ENCODE measurements at places on chromosomes 5 and 9.

DNA sequence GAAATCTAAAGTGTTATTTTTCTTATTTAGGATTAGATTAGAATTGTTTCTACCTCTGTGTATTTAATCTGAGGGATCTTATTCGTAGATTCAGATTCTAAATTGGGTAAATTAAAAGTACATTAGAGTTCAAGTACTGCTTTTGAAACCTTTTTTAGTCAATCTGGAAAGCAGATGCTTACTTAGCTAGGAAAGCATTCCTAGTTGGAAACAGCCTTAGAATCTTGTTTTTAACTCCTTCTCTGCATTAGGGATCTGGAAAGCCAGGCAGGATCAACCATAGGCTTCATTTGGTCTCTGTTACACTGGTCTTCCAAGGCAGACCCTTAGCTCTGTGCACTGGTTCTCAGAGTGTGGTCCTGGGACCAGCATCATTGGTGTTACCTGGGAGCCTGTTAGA, 247.4 kb downstream of the NR3C1 start:
- DNase-seq: no peak

DNA sequence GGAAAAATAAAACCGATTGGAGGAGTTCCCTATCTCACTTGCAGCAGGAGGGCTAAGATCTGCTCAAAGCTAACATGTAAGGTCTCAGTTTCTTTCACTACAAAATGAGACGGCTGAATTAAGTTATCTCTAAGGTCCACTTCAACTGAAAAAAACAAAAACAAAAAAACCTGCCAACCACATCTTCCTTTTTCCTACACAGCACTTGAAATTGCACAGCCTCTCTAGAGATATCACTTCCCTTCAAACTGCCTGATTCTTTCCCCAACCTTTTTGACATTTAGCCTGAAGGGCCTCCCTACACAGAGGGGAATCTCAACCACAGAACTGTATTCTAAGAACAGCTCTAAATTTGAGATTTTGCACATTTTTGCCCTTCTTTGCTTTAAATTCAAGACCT, 227.9 kb upstream of the TARS1 start:
- no peak for DNase-seq

DNA sequence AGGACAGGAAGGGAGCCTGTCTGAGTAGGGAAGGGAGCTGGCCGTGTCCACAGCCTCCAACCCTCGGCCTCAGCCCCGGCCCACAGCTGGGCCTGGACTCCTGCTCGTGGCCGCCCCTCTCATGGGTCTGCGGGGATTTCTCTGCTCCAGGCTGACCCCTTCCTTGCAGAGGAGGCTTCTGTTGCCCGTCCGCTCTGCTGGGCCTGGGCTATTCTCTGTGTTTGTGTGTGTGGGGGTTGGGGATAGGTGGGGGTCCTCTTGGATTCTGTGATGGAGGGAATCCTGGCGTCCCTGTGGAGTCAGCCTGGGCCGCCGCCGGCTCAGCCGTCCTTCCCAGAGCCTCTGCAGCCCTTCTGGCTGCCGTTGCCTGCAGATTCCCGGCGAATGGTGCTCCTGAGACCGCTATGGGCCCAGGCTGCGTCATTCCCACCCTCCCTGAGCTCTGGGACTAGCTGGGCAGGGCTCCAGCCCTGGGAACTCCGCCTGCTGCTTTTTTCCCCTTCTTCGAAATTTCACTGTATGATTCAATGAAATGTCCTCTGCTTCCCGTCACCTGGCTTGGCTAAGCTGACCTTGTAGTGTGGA, 64.2 kb downstream of the FGF18 start:
- peak; percentile 81 for DNase-seq

DNA sequence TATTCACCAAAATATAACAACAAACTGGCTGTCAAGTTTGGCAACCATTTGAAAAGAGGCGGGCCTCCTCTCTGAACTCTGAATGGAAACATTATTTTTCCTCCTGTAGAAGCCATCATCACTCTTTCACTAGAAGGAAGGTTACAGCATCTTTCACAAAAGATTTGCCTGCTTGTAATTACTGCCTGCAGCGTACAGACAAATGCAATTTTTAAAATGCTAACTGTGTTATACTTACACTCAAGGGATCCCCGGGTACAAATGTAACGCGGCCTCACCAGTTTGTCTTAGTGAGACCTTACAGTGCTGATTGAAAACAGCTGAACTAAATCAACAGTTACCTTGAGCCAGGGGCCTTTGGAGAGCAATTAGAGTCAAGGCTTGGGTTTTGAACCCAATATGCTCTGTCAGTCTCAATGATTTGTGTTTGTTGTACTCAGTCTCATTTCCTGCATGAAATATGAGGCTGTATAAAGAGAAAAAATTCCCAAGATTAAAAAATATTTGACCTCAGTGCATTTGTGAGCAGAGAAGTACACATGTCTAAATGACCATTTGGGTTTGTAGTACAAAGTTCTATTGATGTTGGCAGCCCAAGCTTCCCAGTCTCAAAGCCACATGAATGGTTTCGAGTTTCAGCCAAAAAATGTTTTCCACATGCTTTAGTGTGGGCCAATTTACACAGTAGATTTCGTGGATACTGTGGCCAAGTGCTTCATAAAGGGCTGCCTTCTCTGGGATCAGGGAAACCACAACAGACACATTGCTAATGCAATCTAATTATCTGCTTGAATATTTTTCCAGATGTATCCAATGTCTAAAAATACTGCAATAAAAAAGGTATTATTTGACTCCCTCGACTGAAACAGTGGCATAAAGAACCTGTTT, 500.0 kb downstream of the SPATA31D1 start:
- DNase-seq: peak; percentile 94

DNA sequence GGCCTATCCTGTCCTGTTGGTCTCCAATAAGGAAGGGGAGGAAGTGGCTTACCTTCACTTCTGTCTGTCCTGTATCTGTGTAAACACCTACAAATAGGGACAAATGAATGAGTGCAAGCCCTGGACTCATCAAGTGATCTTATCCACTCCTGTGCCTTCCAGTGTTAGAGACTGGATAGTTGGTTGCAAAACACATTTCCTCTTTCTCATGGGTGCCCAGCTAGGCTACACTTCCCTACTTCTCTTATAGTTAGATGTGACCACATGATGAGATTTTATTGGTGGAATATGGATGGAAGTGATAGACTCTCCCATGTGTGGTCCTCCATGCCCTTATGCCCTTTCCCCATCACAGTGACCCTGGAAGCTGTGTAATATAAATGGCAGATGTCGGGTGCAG, 16.9 kb upstream of the PFDN1 start:
- DNase-seq: no peak

GRCh38 chr5:147830035-147830434, 1.4 kb downstream of the SPINK1 start:
- no peak for DNase-seq

GRCh38 chr9:75229605-75230332, 141.5 kb downstream of the OSTF1 start:
- DNase-seq: no peak

DNA sequence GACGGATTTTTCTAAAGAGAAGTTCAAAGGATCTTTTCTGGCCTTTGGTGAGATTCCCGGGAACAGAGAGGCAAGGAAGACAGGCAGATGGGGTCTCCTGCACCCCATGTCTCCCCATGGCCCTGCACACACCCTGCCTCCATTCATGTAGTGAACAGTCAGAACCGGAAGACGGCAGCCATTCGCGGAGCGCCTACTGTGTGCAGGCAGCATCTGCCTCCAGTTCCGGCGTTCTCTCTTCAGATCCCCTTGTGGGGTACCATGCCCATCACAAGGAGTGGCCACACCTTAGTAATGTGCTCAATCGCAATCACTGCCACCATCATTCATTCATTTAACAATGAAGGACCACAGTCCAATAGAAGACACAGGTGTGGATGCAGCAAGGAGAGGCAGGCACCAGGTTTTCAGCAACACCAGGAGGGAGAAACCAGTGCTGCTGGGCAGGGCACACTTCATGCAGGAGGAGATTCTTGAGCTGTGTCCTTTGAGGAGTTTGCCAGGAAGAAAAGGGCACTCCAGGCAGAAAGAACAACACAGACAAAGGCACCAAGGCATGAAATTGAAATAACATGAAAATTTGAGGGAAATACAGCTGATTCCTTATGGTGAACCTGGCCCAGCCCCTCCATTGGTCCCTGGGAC, 171.5 kb upstream of the PHYKPL start:
- DNase-seq: no peak

- DNase-seq: no peak
These were observed 25.7 kb downstream of the FRMPD1 start for GRCh38 chr9:37676411-37676830.

DNA sequence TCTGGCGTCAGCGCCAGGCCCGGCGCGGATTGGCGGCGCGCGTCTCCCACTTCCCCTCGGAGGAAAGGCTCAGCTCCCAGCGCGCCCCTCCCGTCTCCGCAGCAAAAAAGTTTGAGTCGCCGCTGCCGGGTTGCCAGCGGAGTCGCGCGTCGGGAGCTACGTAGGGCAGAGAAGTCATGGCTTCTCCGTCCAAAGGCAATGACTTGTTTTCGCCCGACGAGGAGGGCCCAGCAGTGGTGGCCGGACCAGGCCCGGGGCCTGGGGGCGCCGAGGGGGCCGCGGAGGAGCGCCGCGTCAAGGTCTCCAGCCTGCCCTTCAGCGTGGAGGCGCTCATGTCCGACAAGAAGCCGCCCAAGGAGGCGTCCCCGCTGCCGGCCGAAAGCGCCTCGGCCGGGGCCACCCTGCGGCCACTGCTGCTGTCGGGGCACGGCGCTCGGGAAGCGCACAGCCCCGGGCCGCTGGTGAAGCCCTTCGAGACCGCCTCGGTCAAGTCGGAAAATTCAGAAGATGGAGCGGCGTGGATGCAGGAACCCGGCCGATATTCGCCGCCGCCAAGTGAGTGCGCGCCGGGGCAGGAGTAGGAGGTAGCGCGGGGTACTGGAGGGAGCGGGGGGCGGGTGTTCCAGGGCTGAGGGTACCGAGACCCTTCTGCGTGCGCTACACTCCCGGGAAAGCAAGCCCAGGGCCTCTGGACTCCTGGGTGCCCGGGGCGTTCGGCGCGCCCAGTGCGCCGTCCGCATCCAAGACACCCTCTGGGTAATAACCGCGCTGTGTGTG, at the start of gene MSX2:
Gene MSX2 (plus strand): TSS at position 99 of the 777 bp plus-strand sequence. CDS start 78 bp downstream, at position 177.
- peak; percentile 85 for DNase-seq

DNA sequence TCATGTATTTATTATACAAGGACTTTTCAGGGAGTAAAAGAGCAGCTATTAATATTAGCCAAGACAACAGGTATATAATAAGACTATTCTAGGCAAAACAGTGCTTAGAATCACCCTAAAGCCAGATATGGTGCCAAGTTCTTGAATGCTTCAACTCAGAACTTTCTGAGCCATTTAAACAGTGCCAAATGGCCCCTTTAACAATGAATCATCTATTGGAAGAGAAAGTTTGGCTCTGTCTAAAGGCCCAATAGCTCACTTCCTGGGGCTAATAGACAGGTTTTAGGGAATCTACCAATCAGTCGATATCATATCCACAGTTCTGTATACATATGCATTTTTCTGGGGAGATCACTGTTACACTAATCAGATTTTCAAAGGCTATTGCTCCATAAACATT, 42.9 kb downstream of the ZNF474 start:
- DNase-seq: no peak

DNA sequence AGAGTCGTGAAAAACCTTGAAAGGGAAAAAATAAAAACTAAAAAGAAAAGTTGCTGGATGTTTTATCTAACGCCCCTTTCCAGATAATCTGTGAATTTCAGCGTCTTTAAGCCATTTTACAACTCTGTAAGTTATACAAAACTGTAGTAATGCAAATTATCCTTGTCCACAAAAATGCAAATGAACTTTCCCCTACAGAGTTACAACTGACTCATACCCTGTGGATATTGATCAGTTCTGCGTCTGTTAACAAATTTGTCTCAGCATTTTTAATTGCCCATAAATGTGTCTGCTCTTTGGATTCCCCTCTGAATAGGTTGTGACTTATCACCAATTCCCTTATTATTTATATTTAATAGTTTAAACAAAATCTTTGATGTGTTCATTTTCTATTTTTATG, 105.9 kb upstream of the PRLR start:
- DNase-seq: no peak

DNA sequence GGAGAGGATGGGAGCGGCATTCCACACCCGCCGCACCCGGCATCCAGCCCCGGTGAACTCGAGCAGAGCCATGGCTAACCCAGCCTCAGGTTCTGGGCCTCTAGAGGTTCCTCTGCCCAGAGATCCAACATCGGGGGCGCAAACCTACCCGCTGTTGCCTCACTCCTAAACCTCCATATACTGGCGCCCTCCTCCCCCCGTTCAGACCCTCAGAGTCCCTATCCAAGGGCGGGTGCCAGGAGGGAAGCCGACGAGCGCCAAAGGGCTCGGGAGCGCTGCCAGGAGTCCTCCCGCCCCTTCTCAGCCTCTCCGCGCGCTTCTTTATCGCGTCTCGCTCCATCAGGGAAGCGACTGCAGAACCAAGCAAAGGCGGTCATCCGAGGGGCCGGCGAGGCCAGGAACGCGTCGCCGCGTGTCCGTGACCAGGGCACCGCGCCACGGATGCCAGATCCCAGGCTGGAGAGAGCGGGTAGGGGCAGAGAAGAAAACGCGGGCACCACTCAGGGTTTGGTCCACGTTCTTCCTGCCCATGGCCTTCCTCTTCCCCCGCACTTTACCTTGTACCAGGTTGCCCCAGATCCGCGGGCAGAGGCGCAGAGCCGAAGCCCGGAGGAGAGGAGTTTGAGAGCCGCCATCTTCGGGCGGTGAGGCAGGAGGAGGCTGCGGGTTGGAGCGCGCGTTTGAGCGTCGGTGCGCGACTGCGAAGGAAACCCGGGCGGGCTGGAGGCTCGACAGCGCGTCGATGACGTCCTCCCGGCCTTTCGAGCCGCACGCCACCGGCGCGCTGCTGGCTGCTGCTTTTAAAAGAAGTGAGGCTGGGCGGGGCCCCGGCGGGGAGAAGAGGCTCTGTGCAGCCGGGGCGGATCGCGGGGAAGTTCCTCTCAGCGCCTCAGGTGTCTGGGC, at the start of gene OXCT1:
Gene OXCT1 (minus strand): TSS at position 702 of the 903 bp plus-strand sequence. CDS start 67 bp downstream, at position 635.
- peak; percentile 83 for DNase-seq

Data from fibroblast of skin of abdomen (primary cell).